ENCODE measurements at places on chromosomes 5 and 9.

GRCh38 chr9:133050142-133050541, 11.6 kb upstream of the CEL start:
- peak; percentile 46 for DNase-seq

DNA sequence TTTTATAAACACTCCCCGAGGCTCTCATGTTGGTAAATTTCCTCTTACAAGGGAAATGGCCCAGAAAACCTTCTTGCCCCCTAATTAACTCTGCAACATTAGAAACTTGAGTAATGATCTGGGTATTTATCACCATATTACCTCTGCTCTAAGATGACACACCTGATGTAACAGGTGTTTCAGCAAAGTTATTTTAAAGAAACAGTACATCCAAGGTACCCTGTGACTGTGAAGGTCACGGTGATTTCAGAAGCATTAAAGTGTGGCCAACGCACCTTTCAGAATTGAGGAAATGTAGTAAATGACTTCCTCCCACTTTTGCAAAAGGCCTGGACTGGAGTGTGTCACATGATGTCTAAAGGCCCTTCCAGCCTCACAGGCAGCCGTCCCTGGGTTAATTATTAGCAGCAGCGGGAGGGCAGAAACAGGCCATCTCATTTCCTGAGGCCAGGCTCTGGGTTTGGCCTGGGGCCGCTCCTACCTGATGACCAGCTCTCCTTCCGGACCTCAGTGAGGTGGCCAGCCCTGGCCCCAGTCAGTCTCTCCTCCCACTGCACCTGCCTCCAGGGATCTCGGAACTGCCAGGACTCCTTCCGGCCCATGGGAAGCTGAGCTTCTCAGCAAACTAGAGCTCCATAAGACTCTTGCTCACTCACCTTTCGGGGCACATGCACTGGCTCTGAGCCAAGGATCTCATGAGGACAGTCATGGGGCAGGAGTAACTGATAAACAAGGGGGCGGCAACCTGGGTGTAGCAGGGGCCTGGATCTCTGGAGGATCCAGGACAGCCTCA, 20.7 kb downstream of the PTPN3 start:
- no peak for DNase-seq

DNA sequence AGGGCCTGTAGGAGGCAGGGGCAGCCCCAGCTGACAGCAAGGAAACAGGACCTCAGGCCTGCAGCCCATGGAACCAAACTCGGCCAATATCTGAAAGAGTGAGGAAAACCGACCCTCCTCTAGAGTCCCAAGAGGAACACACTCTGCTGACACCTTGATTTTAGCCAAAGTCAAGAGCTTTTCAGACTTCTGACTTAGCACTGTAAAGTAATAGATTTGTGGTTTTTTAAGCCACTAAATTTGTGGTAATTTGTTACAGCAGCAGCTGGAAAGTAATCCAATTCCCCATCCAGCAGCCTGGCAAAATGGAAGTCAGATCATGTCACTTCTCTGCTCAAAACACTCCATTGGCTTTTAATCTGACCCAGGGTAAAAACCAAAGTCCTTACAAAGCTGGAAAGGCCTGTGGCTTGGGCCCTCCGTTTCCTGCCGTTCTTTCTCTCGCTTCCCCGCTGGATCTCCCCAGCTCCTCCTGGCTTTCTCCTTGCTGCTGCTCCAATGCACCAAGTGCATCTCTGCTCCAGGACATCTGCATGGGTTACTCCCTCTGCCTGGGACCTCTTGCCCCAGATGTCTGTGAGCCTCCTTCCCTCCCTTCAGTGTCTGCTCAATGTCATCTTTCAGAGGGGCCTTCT, 79.0 kb downstream of the C5orf15 start:
- DNase-seq, result no peak

- no peak for DNase-seq
Observed at GRCh38 chr9:31612336-31613030, 772.0 kb upstream of the ACO1 start.

DNA sequence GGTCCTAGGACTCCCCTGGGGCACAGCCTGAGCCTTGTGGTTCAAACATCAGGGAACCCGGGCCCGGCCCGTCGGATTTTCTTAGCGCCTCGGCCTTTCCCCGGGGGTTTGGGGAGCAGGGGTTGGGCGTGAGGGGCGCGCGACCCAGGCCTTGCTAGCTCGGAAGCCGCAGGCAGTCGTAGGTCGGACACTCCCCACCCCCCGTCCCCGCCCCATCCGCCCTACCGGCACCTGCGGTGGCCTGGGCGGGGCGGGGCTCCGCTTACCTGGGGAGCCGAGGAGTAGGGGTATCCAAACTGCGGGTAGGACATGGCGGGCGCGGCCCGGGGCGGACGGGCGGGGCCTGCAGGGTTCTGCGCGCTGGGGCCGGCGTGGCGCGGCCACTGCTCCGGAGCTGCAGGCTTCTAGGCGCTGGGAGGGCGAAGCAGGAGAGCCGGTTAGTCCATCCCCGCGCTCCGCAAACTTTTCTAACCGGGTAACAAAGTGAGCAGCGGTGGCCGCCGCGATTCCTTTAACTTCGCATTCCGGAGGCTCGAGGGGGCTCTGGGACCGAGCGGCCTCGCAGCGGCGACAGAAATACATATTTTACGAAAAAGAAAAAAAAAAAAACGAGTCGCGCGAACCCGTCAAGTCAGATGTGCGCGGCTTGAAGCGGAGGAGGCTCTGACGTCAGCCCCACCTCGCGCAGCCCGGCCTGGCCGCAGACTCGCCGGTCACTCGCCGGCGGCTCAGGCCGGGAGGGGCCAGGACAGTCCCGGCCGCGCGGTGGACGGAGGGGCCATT, at the start of gene IRX4:
TSS of gene IRX4 (minus strand) at position 589 of the 783 bp plus-strand sequence. CDS start at position 311, 278 bp downstream.
- no peak for DNase-seq

GRCh38 chr5:106876298-106876622, 794.5 kb downstream of the EFNA5 start:
- DNase-seq, result no peak

- no peak for DNase-seq
Observed at GRCh38 chr5:61966296-61966955, 339.6 kb upstream of the KIF2A start.

DNA sequence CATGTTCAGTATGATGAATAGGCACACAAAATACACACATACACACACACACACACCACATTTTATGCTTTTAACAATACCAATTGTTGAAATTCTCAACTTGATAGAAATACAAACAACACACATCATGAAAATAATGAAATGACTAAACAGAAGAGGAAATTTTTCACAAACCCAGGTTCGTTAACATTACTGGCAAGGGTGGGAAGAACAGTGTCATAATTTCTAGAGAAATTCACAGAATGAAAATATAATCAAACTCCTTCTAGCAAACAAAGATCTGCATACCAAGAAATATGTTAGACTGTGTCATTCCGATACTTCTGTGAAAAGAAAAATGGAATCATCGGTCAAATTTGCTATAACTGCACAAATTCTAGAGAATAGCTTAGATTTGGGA, 41.9 kb downstream of the ST8SIA4 start:
- no peak for DNase-seq

DNA sequence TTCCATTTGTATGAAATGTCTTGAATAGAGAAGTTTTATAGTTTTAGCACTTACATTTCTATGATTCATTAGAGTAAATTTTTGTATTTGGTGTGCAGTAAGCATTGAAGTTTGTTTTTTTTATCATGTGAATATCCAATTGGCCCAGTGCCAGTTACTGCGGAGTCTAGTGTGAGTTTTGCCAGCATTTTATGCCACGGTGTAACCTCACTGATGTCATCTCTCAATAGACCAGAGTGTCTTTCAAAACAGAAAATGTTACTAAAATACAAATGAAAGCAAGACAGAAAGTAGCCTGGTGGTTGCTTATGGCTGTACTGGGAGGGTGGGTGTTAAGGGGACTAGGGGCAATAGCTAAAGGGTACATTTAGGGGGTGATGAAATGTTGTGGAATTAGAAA, 62.8 kb downstream of the IPPK start:
- no peak for DNase-seq

DNA sequence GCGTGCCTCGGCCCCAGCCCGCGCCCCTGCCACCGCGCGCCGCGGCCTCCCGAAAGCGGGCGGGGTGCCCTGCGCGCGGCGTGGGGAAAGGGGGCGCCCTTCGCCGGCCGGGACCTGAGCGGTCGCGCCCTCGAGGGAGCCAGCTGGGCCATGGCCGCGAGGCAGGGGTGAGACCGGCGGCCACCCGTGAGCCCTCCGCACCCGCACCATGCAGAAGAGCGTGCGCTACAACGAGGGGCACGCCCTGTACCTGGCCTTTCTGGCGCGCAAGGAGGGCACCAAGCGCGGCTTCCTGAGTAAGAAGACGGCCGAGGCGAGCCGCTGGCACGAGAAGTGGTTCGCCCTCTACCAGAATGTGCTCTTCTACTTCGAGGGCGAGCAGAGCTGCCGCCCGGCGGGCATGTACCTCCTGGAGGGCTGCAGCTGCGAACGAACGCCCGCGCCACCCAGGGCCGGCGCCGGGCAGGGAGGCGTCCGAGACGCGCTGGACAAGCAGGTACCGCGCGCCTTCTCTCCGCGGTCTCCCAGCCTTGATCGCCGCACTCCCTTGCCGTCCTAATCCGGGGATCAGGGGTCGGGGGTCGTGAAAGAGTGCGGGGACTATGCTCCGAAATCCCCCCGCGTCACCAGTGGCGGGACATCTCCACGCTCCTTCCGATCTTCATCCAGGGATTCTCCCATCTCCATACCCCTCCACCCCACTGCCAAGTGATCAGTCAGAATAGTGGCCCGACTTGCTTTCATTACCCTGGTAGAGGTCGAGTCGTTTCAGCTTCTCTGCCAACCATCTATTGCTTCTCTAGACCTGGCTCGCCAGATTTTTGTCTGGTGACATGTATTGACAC, 590 bp downstream of the RASGRF2 start:
- DNase-seq, result peak; percentile 37

GRCh38 chr9:122005597-122005996, 87.5 kb downstream of the TTLL11 start:
- DNase-seq, result no peak

DNA sequence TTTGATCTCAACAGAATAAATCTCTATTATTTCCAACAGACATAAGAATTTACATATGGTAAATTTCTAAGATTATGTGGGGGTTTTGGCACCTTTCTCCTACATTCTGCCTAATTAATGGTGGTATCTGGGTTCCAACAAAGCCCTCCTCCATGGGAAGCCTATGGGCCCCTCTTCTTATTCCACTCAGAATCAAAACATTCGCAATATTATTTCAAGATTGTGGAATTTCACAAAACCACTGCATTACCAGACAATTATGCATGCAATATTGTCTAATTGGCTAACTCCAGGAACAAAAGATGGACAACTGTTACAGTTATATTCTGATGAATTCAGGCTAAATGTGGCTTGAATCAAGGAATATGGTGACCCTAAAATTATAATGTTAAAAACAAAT, 434.0 kb downstream of the NFIB start:
- DNase-seq, result no peak

DNA sequence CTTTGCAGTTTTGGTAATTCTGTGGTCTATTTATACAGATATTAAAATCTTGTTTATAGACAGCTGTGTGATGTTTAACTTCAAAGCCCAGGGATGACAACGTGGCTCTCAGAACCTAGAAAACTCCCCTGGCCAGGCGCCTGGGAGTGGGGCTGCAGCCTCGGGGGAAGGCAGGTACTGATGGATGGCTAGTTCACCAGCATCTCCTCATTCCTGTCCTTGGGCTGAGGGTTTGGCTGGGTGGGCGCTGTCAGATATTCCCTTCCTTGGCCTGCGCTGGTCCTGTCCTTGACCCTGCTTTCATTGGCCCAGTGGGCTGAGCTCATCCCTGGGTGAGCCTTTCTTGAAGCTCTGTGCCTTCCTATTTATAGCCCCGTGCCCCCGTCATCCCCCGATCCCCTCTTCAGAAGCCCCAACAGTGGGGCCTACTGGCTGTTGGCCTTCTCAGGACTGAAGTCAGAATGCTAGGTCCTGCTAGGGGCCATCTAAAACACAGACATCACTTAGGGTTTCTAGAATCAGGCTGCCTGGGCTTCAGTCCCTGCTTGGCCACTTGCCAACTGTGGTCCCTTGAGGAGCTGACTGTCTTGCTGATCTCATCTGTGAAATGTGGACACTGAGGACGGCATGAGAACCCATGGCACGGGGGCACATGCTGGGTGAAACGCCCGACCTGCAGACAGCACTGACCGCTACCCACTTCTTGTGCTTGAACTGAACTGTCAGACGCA, 20.9 kb downstream of the SH3GLB2 start:
- no peak for DNase-seq

DNA sequence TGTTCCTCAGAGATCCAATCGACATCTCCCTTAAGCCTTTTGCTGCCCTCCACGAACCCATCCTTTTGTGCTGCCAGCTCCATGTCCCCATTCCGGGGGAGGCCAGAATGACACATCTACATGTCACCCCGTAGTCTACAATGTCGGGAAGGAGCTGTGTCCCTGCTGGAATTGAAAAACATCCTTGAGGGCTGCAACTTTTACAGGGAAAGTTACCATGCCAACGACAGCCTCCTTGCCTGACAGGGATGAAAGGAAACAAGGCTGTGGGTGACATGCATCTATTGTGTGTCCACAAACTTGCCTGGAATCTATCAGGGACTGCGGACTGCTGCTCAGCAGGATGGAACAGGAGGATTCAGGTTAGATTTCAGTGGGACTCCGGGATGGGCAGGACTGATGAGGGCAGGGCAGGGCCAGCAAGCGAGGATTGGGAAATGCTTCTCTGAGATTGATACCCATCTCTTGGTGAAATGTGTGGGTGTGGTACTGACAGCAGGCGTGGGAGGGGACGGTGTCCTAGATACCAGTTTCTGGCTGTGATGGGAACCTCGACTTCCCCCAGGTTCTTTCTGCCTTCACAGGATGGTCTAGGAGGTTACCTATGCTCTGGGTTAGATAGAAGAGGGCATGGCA, 25.5 kb downstream of the EGR1 start:
- no peak for DNase-seq

- DNase-seq, result no peak
Observed at GRCh38 chr5:97458851-97459250, 275.8 kb upstream of the RIOK2 start.

DNA sequence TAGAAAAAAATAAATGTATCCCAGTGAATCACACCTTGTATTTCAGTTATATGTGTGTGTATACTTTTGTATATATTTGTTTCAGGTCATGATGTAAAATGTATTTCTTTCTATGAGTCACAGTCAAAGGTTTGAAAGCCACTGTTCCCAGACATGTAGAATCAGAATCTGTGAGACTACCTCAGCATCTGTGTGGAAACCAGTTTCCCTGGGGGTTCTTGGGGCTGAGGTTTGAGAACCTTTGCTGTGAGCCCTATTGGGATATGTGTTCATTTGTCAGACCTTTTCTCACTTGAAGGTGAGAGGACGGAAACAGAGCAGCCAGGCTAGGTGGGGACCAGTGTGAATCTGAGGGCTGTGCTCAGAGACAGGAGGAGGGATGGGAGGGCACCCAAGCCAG, 78.7 kb upstream of the SAP30L start:
- no peak for DNase-seq

All from substantia nigra (tissue), 51 donors.